Activated gamma-delta T cell (primary cell): ENCODE measurements at places on chromosomes 2 and 18.

GRCh38 chr2:8597559-8598225 lies 84.2 kb upstream of the ID2 start:
- DNase-seq = no peak

GRCh38 chr2:74072565-74072964 lies 75.1 kb downstream of the BOLA3 start:
- DNase-seq = no peak

DNA sequence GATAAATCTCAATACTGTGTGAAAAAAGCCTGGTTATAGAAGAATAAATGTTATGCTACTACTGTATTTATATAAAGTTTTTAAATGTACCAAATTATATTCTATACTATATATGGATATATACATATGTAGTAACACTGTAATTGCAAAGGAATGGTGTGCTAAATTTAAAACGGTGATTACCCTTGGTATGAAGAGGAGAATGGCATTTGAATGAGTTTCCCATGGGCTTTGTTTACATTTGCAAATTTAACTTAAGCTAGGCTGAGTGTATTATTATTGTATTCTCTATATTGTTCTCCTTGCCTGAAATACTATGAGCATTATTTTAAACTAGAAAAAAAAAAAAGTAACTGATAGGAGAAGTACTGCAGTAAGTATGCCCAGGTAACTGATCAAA lies 4.7 kb upstream of the SP3 start:
- no peak for DNase-seq

DNA sequence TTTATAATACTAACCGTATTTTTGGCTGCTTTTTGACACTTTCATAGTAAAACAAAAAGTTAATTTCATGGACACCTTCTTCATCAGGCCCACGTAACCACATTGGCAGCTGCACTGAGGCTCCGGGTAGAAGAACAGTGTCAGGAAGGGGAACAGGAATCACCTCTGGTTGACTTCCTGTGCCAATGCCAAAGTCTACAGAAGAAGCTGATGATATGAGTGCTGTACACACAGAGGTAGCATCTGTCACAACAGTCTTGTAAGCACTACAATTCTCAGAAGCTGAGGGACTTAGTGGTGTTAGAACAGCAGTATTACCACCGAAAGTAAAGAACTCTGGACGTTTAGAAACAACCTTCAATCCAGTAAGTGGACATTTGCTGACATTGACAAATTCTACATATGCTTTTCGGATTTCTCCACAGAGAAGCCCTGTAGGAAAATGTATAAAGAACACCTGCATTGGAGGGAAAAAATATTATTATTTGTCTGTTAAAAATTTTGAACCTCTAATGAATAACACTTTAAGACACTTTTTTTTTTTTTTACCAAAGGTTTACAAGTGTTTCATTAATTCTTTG lies 85.3 kb downstream of the TRAPPC8 start:
- no peak for DNase-seq

DNA sequence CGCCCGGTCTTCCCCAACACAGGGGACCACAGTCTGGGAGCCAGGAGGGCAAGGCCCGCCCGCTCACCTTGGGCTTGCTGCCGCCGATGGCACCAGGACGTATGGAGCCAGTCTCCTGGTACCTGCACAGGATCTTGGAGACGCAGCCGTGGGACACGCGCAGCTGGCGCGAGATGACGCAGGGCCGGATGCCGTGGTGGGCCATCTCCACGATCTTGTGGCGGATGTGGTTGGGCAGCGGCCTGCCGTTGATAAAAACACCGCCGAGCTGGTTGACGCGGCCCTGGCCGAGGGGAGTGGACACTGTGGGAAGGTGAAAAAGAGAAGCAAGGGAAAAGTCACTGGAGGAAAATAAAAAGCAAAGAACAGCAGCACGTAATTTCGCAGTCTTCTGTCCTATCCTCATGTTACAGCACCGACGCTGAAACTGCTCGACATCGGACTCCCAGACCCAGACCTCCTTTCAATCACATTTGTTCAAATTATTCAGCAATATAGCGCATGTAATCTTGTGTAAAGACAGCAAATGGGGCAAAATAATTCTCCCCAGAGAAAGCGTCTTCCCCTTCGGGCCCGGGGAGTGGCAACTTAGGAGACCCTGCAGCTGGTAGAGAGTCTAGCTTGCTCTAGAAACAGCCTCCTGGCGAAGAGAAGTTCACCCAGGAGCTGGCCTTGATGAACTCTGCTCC lies 1.7 kb downstream of the PAX3 start:
- no peak for DNase-seq

DNA sequence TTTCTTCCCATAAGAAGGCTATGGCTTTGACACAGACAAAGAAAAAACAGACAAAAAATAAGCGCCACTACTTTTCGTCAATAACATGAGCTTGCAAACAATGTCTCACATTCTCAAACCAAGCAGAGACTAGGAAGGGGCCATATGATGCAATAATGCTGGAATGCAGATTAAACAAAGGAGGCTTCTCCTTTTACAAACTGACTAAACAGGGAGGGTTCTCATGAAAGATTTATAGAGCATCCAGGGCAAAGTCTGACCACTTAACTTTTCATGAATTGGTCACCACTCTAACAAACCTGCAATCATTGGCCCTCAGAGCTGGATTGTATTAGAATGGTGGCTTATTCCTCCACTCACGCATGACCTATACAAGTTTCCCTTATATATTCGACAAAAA lies 663.3 kb upstream of the CHAC2 start:
- DNase-seq = no peak

DNA sequence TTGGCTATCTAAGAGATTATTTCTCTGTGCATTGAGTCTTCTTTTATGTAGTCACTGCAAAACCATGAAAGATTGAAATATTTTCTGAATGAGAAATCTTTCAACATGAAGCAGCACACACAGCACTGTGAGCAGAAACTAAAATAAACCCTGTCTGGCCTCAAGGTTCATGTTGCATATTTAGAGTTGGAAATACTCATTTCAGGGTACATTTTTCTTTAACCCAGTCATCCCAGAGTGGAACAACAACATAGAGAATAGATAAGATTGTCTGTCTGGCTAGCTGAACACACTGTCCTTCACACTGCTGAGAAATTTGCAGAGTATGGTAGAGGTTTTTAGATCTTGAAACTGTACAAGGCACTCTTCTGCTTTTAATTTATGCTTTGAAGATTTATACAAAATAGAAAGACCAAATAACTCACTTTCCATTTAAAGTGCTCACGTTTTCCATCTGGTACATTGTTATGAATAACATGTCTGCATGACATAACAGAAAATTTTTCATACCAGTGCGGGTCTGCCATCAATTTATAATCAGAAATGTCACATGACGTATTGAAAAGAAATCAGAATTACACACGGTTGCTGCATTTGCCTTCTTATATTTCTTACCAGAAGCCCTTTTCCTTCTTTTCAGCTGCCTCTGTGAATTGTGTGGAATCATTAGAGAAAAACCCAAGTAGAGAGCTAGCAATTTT lies 25.0 kb upstream of the FN1 start:
- DNase-seq = no peak

DNA sequence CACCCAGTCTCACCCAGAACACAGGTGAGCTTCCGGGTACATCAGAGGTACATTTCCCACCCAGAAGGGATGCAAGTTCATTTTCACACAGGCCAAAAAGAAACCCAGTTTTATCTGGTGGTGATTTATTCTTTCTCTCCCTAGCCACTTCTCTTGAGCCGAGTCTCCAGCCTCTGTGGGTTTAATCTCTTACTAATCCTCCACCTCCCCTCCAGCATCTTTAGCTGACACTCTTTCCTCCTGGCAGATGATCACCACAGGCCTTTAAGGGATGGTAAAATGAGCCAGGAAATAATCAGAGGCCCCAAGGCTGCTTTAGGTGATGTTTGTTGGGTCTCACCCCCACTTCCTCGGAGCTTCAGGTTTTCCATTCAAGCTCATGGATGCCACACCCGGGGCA lies 145.7 kb upstream of the DLX2 start:
- no peak for DNase-seq

DNA sequence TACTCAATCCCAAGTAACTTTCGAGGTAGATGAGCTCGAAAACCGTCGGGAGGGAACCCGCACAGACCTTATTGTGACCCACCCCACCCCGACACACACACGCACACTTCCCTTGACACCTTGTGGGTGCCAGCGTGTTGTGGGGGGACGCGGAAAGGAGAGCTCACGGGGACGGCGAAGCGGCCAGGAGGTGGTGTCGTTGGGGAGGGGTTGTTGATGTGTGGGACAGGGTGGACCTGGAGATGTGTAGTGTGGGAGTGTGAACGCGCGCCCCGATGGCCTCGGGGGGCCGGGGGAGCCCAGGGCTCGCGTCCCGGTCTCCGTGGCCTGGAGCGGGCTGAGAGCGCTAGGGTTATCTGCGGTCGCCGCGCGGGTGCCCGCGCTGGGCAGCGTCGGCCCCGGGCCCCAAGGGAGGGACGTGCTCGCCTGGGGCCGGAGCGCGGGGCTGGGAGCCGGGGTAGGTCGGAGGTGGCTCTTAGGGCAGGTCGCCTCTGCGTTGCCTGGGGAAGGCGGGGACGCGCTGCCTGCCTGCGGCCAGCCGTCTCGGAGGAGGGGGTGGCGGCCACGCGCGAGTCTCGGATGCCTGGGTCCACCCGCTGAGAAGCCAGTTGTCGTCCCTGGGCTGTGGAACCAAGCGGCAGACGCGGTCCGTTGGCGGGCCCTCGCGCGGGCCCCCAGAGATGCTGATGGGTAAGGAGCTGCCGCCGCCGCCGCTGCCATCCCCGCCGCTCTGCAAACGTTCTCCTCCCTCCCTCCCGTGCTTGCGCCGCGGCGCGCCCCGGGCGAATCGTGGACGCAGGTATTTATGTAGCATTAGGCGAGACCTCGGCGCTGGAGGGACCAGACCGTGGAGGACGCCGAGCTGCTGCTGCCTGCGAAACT lies 1.6 kb downstream of the KLHL29 start:
- no peak for DNase-seq

- no peak for DNase-seq
Observed at GRCh38 chr18:34837769-34838272, 127.7 kb downstream of the DTNA start.

DNA sequence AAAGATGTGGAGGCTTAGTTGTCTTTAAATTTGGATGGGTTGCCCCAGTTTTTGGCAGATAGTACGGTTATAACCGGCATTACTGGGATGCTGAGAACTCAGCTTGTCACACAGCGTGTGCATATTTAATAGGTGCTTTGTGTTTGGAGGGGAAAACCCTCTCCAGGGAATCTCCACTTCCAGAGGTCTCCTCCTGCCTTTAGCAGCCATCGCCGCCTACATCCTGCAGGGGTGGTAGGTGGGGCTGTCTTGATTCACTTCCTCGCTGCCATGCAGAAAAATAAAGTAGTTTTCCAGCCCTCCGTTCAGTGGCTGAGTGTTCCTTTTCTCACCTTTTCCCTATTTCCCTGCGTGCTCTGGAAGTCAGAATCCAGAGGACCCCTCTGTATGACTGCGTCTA lies 76.4 kb downstream of the ITGB1BP1 start:
- DNase-seq = no peak

DNA sequence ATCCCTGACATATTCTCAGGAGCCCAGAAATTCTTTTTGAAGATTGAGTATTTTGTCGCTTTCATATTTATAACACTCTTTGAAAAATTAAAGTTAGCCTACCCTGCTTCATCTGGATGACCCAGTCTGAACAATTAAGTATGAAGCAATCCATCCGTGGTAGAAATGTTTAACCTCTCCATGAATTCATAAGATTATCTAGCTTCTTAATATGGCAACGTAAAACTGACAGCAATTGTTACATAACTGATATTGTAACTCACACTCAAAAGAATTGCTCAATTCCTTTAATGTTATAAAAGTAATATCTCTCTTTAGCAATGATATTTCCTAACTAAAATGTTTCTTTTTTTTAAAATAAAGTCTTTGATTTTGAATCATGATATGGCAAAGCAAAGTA lies 7.2 kb upstream of the ABCA12 start:
- no peak for DNase-seq

GRCh38 chr2:112566104-112566503 lies 18.3 kb upstream of the CHCHD5 start:
- no peak for DNase-seq

GRCh38 chr18:33372442-33372841 lies 68.1 kb downstream of the CCDC178 start:
- no peak for DNase-seq

DNA sequence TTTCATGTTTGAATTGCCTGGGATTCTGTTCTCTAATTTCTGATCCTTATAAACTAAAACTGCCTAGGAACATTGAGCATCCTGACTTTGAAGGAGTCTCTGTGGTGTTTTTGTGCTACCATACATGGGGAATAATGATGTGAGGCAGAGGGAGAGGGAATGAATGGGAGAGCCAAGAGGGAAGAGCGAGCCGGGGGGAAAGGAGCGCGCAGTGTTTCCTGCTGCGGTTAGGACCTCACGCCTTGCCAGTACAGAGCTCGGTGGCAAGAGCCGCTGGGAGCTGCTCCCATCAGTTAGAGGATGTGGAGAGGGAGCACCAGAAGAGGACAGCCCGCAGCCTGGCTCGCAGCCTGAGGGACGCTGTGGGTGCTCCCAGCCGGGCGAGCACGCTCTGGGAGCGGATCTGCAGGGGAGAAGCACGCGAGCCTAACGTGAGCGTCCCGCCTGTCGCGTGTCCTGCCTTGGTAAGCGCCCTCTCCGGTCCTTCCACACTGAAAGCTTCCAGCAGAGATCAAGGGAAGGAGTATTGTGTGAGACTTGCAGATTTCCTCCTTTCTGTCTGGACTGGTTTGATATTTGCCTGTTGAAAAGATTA lies 114.7 kb downstream of the FAM210A start:
- DNase-seq = no peak

DNA sequence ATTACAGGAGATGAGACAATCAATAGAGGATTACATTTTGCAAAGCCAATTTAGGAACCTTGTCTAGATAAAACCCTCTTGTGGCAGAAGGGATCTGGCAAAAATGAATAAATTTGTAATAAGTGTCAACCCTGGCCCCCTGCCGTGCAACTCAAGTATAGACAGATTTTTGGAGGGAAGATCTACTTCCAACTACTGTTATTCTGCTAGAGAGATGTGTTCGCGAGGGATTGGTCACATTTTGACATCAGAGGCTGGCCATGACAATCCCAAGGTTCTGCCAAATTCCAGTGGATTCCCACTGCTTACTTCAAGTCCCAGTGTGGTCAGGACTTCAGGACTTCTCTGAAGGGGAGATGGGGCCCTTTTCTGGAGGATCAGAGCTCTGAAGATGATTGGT lies 192.6 kb downstream of the SH3RF3 start:
- DNase-seq = no peak

DNA sequence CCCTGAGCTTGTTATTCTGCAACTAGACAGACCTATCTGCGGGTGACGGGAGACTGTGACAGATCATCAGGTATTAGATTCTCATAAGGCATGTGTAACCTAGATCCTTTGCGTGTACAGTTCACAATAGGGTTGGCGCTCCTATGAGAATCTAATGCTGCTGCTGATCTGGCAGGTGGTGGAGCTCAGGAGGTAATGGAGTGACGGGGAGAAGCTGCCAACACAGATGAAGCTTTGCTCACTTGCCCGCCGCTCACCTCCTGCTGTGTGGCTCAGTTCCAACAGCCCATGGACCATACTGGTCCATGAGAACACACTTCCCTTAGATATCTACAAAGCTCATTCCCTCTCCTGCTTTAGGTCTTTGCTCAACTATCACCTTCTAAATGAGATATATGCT lies 198.2 kb upstream of the SMAD7 start:
- no peak for DNase-seq

- no peak for DNase-seq
Observed at GRCh38 chr2:70985283-70985688, 6.9 kb downstream of the ANKRD53 start.

GRCh38 chr18:27787547-27787946 lies 389.4 kb downstream of the CDH2 start:
- DNase-seq = no peak
